Dermis blood vessel endothelial cell (primary cell): ENCODE measurements at places on chromosomes 7 and 10. TPM values are rescaled to one million over a fixed set of nuclear protein-coding genes. Genes with fewer than 3 reads are reported as not detected.

GRCh38 chr7:77734659-77735421, 38.6 kb downstream of the RSBN1L start:
- DNase-seq: peak; percentile 21

GRCh38 chr7:120615703-120616102, 242.2 kb downstream of the TSPAN12 start:
- DNase-seq: no peak

- DNase-seq: peak; percentile 24
These were observed 738 bp upstream of the NCAPG2 start for GRCh38 chr7:158705234-158705850.

GPAM gene
- 9.9 and 10.3 TPM in 2 replicates for total RNA-seq

ST8SIA6 gene
- total RNA-seq: 0.34 and 2.3 TPM in 2 replicates

CUBN gene
- 6.1 and 27.5 TPM in 2 replicates for total RNA-seq
